ENCODE measurements at places on chromosomes 13 and 19.

- no peak for DNase-seq
Observed at GRCh38 chr19:33390101-33390907, 16.8 kb downstream of the CEBPG start.

- DNase-seq, result no peak
Observed at GRCh38 chr13:111186305-111186935, 71.3 kb downstream of the ARHGEF7 start.

GRCh38 chr13:43326100-43326499 is 302.7 kb downstream of the DNAJC15 start:
- no peak for DNase-seq

GRCh38 chr13:76790980-76791819 is 95.0 kb downstream of the KCTD12 start:
- DNase-seq, result no peak
